ENCODE measurements at places on chromosomes 16 and 17.

GRCh38 chr17:65727246-65727645, 165.8 kb upstream of the AXIN2 start:
- no peak for DNase-seq

GRCh38 chr16:50365791-50366575, 2.8 kb downstream of the BRD7 start:
- DNase-seq: no peak

- DNase-seq: no peak
Measured at GRCh38 chr17:66647391-66647983, 187.4 kb upstream of the CACNG5 start.

- DNase-seq: no peak
Measured at GRCh38 chr17:75473246-75473645, 16.8 kb downstream of the TMEM94 start.

DNA sequence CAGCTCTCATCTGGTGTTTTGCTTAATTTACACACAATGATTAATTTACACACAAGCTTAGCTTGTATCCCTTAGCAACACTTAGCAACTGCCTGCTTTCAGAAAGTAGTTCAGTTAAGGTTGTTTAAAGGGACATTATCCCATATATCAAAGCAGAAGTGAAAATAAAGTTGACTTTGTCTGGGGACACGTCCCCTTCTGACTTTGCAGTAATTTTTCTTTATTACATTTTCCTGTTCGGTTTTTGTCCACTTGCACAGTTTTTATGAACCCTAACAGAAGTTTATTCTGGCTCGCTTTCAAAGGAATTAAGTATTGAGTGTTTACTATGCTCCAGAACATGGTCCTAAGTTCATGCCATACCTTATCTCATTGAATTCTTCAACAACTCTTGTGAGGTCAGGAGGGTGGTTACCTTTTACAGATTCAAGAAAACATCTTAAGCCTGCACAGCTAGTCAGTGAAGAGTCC, 41.5 kb downstream of the ARHGAP44 start:
- DNase-seq: no peak

DNA sequence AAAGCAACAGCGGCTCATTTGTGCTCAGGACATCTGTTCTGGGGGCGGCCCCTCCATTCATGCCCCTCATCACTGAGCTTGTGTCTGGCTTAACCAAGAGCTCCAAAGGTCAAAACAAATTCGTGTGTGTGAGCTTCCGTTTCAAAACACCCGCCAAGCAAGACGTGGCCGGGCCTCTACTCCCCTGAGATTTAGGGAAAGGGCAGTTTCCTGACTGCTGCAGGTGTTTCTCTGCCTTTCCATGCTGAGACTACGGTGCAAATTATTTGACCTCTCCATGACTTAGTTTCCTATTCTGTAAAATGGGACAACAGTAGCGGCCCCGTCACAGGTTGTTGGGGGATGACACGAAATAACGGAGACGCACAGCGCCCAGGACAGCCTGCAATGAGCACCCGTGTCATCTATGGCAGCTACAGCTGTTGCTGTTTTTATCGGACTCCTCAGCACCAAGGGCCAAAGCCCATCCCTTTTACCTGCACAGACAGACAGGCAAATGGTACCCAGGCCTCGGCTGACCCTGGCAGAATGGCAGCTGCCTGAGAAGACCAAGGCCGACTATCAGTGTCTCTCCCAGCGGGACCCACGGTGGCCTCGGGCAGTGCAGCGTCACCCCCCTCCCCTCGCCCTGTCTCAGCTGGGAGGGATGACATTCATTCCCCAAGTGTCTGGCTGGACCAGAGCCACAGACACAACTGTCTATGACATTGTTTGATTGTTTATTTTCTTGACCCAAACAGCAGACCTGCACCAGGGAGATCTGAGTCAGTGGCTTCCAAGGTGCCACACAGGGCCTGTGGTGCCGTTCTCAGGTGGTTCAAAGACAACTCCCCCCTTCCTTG, 50.7 kb upstream of the DOC2B start:
- DNase-seq: no peak
